Activated naive CD4-positive, alpha-beta T cell treated with Interleukin-2 at 50 U/mL for 16 hours (primary cell): ENCODE measurements at places on chromosomes 11 and 22.

DNA sequence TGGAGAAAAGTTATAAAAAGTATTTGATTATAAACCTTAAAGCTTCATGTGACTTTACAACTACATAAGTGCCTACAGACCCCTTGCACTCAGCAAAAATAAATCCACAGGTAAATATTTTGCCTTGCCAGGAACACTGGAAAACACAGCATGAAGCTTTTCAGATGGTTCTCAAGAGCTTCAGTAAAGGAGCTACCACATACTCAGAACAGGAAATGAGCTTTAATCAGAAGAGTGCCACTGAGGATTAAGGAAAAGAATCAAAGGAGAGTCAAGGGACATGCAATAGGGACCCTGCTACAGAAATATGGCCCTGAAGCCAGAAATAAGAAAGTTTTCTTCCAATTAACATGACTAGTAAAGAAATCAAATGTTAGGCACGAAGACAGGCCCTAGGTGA lies 1.2 kb downstream of the CASP1 start:
- no peak for DNase-seq

DNA sequence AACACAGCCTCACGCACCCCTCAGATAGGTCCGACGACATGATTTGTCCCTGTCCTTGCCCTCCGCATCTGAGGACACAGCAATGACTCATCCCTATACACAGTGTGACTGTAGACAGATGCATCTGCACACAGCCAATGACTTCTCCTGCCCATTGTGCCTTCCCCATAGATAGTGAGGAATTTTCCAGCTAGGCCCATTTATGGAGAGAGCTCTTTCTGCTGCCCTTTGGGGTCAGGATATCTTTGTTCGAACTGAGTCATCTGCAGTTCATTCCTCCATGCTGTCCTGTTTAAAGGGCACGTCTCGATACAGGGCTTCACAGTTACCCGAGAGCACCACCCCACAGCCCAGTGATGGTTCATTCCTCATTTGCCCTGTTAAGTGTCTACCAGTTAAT lies 96.7 kb downstream of the LARGE1 start:
- DNase-seq: no peak

GRCh38 chr22:38504731-38505540 lies 1.2 kb downstream of the DDX17 start:
- DNase-seq: peak; percentile 65

GRCh38 chr11:30560206-30561106 lies 25.7 kb downstream of the MPPED2 start:
- DNase-seq: no peak

DNA sequence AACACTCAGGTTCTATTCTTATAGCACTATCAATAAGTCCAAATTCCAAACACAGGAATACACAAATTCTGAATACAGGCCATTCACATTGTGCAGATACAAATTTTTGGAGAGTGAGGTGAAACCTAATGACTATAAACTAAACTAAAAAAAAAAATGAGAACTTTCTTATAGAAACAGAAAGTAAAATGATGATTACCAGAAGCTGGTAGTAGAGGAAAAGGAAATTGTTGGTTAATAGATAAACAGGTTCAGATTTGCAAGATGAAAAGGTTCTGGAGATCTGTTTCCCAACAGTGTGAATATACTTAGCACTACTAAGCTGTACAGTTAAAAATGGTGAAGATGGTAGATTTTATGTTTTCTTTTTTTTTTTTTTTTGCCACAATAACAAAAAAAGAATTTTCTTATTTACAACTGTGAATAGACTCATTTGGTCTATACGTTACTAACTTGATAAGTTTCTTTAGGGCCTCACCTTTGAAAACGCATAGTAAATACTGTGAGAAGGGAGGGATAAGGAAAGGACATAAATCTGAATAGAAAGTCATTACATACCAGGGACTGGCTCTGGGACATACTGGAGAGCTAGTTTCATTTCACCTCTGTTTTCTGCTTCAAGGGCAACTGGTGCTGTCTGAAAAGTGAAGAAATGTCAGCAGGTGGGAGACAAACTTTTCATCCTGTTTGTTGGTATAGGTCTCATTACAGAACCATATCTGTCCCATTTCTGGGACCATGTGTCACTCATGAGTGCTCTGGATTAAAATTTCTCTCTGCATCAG lies 14.2 kb upstream of the CCDC89 start:
- no peak for DNase-seq

- DNase-seq: no peak
These were observed 375.5 kb upstream of the NARS2 start for GRCh38 chr11:78949976-78950690.

GRCh38 chr11:91688672-91689071 lies 535.9 kb upstream of the FAT3 start:
- DNase-seq: no peak

- no peak for DNase-seq
These were observed 61.9 kb downstream of the NRXN2 start for GRCh38 chr11:64661146-64661545.

DNA sequence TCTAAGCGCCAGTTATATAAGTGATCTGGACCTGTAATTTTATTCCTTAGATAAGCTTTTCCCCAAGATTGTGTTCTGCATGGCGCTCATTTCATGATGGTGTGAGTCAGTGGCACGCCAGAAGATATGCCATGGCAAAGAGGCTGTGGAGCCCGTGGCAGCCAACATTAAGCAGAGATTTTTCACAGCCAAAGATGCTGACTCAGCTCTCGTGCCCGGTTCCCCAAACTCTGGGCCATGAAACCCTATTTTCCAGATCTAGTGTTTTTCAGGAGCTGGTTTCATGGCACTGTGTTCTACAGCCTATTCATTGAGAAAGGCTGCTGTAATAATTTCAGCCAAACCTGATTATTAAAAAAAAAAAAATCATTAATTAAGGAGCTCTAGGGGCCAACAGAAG lies 15.4 kb upstream of the LINC01488 start:
- no peak for DNase-seq

DNA sequence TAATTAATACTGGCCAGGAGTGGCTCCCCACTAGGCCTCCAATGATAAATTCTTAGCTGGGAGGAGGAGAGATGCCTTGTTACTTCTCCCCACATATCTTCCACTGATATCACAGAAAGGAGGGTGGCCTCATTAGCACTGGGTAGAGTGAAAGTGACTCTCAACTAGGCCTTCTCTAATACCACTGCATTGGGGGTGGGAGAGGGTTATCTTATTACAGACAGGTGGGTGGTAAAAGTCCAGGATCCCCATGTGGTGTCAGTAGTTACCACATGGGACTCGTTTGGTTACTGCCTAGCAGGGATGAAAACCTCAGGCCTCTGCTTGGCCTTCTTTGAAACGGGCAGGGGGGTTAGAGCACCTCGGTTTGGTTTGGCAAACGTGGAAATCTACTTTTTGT lies 167.3 kb downstream of the UVRAG start:
- DNase-seq: no peak

GRCh38 chr11:17760102-17761029 lies 25.8 kb downstream of the KCNC1 start:
- no peak for DNase-seq

- no peak for DNase-seq
These were observed 157.7 kb downstream of the MAML2 start for GRCh38 chr11:96185220-96185768.

DNA sequence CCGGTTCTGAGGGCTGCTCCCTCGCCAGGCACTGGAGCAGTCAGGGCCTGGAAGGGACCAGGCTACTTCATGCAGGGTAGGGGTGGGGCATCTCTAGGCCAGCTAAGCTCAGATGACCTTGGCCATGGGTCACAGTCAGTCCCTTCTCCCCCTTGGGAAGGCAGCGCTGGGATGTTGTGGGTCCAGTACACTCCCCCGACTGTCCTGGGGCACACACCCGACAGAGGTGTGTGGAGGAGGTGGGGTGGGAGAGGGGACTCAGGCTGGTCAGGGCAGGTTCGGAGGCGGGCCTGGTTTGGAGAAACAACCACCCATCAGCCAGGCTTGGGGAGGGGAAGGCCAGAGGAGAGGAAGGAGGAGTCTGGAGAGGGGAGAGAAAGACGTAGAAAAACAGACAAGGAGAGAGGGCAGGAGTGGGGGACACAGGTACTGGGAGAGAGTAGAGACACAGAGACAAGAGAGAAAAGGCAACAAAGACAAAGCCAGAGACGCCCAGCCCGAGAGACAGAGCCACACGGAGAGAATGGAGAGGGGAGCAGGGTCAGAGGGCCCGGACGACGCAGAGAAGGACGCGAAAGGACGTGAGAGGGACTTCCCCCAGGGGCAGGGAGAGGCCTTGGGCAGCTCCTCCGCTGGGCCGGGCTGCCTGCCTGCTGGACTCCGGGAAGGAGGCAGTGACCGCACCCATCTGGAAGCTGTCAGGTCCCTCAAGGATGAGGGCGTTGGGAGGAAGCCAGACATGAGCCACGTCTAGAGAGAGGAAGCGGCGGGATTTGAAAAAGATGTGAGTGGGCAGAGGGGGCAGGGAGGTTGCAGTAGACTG lies 30.6 kb upstream of the TSKU start:
- DNase-seq: no peak

DNA sequence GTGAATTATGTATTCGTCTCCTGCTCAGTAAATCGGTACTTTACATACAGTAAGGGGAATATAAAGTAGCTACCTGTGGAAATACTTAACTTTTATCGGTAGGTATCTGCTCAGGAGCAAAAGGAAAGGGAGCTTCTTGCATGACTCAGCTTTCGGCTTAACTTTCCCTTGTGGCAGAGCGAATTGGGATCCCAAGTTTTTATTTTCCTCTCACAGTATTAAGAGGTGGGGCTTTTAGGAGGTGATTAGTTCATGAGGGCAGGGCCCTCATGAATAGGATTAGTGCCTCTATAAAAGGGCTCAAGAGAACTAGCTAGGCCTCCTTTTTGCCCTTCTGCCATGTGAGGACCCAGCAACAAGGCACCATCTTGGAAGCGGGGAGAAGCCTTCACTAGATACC lies 18.7 kb downstream of the RCN1 start:
- DNase-seq: no peak

DNA sequence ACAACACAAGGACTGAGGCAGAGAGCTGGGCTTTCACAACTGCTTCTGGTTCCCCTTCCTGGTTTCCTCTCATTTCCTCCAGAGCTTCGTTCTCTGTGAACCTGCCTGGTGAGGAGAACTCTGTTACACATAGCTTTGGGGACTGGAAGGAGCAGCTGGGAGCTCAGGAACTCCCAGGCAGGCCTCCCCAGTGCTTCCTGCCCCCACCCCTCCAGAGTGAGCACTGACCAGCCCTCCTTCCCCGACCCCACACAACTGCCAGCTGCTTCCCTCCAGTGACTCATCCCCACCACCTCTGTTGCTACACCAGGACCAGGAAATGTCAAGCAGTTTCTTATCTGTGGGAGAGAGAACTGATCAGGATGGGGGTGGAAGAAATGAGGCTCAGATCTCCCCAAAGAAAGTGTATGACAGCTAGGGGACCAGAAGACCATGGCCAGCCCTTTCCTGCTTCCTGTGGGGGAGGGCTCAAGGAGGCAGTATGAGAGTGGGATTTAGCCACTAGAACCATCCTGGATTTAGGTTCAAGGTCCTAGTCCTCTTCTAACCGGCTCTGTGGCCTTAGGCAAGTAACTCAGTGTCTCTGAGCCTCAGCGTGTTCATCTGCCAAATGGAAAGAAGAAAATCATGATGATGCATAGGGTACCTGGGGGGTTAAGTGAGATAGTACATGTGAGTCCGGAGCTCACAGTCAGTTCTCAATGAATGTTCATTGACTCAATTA lies 4.5 kb upstream of the TP53I11 start:
- DNase-seq: no peak

DNA sequence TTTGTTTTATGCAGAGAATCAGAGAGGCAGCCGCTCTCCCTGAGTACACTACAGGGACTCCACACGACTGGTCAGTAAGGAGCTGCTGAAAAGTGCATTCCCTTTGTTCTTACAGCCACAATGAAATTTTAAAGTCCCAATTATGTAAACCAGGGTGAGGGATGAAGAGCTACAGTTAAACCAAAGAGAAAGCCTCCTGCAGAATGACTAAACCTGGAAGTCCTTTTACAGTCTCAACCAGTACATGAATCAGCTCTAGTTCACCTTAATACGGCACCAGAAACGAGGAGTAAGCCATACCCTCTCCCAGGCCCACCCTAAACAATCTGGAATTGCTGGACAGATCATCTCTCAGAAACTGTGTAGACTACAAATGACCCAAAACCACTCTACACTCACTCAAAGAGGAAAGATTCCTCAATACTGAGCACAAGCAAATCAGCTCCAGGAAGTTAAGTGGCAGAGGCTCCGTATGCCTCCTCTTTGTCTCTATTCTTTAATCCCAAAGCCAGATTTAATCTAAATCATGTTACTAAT lies 113.1 kb downstream of the RBFOX2 start:
- no peak for DNase-seq

DNA sequence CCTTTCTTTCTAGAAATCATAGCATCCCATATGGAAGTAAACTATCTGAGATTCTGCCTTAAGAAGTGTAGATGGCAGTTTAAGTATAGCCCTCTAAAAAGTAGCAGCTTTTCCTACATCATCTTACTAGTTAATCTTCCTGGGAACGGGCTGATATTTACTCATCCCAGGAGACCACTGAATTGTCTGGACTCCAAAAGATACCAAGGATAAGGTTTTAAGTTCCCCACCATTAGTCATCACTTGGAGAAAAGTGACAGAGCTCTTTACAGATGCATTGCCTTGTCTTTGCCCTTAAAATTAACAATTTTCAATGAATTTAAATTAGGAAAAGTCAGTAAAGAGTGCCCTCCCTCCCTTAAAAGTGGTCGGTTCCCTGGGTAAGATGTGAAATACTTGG lies 129.5 kb downstream of the MAML2 start:
- no peak for DNase-seq

- DNase-seq: no peak
These were observed 76.9 kb upstream of the CADM1 start for GRCh38 chr11:115580927-115581680.

- no peak for DNase-seq
These were observed 72.7 kb downstream of the MYO18B start for GRCh38 chr22:25814685-25815084.

- DNase-seq: no peak
These were observed 670.2 kb downstream of the TBC1D22A start for GRCh38 chr22:47432683-47433082.

GRCh38 chr22:33853200-33854097 lies 66.8 kb downstream of the LARGE1 start:
- no peak for DNase-seq
